ENCODE measurements at places on chromosomes 4 and X.

DNA sequence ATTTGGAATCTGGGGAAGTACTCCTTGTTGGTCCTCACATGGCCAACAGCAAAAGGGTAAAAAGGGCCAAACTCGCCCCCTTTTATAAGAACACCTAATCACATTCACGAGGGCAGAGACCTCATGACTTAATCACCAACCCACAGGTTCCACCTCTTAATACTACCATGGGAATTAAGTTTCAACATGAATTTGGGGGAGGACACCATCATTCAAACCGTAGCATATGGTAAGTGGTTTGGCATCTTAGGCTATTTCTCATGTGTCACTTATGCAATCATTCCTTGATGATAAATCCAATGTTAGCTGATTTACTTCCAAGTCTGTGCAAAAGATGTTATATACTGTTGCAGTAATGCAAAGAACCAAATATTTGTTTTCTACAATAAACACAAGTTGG lies 302.9 kb upstream of the FAM241A start:
- DNase-seq = no peak

DNA sequence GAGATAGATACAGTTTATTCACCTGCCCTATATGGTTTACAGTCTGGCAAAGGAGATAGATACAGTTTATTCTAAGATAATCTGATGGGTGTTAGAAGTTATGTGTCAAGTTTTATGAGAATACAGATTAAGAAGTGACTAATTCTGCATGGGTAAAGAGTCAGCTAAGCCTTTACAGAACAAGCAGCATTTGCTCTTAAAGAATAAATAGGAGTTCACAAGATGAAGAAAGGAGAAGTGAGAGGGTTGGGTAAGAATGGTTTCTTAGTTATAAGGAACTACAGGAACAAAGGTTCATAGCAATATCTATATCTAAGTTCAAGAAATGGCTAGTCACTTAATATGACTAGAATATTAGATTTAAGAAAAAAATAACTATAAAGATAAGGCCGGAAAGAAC lies 47.6 kb downstream of the THOC2 start:
- DNase-seq = no peak

DNA sequence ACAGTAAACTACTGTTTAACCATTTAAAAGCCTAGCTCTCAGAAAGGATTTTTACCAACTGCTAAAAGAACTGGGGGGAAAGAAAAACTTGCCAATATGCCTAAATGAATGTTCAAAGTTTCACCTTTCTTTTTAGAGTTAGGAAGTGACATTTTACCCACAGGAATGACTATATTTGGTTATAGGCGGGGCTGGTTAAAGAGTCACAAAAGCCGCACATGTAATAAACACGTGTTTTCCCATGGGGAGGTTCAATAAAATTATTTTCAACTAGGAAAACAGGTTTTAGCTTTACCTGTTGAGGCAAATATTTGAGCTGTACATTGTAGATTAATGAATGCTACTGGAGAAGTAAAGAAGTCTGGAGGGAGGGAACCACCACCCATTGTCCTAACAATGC lies 41.6 kb upstream of the UGDH start:
- DNase-seq = no peak

DNA sequence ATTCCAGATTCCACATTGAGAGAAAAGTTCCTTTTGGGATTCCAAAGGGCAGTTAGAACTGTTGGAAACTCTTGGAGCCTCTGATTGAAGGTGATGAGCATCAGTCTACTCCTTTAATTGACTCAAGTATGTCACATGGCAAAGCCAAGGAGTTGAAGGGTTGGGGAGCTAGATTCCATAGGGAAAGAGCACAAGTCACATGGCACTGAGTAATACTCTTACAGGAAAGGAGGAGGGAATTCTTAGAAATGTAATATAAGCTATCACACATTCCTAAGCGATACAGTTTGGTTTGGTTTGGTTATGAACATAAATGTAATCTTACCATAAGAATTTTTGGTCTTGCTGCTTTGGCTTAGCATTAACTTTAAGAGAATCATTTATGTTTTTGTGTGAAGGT lies 15.7 kb downstream of the SPCS3 start:
- DNase-seq = no peak

- DNase-seq = no peak
These were observed at the start of gene ZNF827 for GRCh38 chr4:145938618-145939440. Gene ZNF827, minus strand, starts transcription at chr4:145938823. Its CDS starts 416 bp downstream, at chr4:145938407.

- DNase-seq = no peak
These were observed 137.2 kb upstream of the WDR1 start for GRCh38 chr4:10253765-10254164.

DNA sequence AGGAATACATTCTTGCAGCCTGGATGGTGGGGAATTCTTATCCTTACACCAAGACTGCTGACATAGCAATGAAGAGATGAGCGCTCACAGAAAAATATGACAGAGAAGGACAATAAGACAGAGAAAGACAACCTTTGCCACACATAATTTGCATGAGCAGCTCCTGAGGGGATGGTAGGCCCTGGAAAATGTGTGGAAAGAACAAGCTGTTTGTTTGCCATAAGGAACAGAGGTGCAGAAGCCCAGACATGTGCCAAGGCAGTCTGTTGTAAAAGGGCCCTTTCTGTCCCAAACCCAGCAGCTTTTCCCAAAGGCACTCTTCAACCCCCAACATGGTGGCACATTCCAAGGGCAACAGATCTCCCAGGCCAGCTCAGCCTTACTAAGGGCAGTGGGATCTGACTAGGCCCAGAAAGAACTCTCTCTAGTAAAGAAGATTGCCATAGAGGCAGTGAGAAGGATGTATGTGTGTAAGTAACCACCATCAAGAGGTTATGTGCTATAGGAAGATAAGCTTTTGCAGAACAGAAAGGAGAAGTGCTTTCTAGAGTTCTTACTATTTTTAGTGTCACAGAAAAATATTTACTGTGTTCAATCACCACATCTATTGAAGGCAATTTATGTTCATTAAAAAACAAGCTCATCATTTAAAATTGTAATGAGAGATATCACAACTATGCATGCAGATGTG lies 287.0 kb upstream of the RASGEF1B start:
- no peak for DNase-seq

All from NCI-H187 (cell line).